HT1080 (cell line): ENCODE measurements at places on chromosomes 7 and 10. TPM values are rescaled to one million over a fixed set of nuclear protein-coding genes. Genes with fewer than 3 reads are reported as not detected.
A peak's percentile ranks its signal among the peaks of the same experiment; 100 is the strongest.

DNA sequence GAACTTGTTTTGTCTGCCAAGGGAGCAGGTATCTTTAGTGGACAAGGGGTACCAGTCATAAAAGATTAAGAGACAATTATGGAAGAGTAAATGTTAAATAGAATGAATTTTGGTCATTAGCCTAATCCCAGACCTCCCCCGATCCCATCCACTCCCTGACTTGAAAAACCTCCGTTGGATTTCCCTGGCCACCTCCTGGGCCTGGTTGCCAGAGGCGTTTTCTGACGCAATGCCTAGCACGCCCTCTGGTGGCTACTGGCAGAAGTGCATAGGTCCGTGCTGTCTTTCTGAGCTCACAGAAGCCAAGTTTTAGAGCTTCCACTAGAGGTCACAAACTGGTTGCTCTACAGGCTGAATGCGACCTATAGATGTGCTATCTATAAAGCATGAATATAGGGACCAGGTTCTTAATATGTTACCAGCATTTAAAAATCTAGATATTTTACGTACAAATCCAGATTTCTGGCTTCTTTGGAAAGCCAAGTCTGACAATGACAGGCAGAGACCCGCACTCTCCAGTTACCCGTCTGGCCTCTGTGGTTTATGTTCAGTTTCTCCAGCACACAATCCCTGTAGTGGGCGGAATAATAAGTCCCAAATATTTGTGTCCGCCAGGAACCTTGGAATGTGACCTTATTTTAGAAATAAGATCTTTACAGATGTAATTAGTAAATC, 39.8 kb downstream of the SPOCK2 start:
- peak; percentile 89 for DNase-seq

DNA sequence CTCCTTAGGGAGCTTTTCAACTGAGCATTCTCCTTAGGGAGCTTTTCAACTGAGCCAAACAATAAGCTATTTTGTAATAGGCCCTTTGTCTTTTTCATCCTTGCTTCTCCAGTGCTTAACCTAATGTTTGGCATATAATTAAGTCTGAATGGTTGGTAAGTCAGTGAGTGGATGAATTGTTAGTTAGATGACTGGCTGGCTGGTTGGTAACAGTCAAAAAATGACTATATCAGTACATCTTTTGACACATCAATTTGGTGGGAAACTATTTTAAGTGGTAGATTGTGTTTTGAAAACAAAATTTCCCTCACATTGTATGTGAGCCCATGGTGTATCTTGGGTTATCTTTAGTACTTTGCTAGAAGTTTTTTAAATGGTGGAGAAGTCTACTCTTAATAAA, 16.4 kb downstream of the ING3 start:
- no peak for DNase-seq

- no peak for DNase-seq
Observed at GRCh38 chr10:118865998-118866693, 111.4 kb upstream of the CACUL1 start.

GRCh38 chr10:50545846-50546245, 77.9 kb downstream of the SGMS1 start:
- DNase-seq, result no peak

DNA sequence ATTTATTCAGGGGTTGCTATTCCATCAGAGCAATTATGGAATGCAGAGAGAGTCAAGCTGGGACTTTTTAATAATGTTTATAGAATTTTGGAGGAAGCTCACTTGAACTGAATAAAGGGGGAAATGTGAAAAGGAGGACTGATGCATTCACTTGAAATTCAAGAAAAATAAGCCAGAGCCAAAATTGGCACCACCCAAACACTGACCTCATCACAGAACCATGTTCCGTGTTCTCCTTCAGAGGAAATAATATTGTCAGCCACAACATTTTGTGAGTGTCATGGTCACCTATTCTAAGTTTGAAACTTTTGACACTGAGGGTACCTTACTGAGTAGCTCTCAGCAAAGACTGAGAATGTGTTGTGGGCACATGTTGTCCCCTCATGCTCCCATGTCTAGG, 207.0 kb downstream of the ANK3 start:
- no peak for DNase-seq

DNA sequence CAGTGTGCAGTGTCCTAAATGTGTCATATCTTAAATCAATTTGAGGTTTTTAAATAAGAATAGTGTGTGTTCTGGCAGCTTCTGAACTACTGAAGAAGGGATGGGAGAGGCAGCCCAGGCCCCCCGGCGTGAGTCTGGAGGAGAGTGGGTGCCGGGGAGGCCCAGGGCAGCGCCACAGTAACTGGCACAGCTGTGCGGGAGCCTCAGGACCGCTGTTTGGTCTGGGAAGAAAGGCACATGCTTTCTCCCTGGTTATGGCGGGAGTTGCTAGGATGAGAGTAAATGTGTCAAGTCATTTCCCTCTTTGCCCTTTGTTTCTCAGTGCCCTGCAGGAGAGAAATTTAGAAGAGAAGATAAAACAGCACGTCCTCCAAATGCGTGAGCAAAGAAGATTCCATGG, 31.9 kb upstream of the PWWP2B start:
- no peak for DNase-seq

The POLR2J3 gene
- total RNA-seq, result 20.6 and 32.1 TPM in 2 replicates
